ENCODE measurements at places on chromosomes 7 and 10.

DNA sequence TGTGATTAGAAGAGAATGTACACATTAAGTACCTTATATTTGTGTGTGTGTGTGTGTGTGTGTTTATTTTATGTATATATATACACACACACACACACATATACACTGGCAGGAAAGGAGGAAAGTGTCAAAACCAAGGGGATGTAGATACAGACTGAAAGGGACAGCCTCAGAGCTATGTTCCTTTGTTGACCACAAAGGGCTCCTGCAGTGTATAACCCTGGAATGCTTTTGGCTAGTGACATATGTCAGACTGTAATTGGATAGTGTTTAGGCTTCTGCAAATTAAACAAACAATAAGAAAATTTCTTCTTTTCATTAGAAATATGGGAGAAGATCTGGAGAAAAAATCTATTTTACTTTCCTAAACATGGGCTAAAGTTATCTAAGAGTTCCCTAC lies 15.9 kb downstream of the GBF1 start:
- no peak for DNase-seq

GRCh38 chr10:13139150-13139549 lies 22.2 kb upstream of the MCM10 start:
- DNase-seq: no peak

DNA sequence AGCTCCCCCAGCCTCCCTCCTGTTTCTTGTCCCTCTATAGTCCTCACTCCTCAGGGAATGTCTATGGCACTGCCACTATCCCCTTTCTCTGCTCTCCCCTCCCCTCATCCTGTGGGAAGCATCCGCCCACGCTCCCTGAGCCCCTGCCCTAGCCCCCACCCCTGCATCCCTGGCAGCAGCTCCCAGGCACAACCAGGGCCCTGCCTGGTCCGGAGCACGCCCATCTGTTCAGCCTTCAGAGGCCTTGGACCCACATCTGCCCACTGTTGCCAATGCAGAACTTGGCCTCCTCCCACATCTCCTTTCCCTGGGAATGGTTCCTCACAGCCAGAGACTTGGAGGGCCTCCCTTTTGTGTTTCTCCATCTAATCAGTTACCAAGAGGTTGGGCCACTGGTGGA lies 20.4 kb upstream of the TBRG4 start:
- no peak for DNase-seq

- DNase-seq: no peak
These were observed 36.6 kb upstream of the C7orf33 start for GRCh38 chr7:148553979-148554378.

- DNase-seq: no peak
These were observed 235.7 kb downstream of the AGMO start for GRCh38 chr7:15326044-15326644.

DNA sequence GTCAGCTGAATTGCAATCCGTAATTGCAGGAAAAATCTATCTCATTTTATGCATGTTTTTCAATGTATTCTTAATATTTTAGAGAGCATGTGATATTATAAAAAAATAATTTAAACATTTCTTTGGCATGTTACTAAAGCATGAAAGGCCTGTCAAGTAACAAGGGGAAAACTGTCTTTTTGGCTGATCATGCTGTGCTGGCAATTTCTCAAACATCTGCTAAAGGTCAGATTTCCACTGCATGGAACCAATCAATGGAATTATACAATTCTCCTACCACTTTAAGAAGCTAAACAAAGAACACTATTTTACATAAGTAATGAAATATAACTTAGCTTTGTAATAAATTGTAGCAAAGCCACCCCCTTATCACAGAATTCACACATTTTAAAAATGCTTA lies 49.4 kb downstream of the JMJD1C start:
- DNase-seq: no peak

GRCh38 chr7:52154382-52154781 lies 837.8 kb upstream of the COBL start:
- no peak for DNase-seq

DNA sequence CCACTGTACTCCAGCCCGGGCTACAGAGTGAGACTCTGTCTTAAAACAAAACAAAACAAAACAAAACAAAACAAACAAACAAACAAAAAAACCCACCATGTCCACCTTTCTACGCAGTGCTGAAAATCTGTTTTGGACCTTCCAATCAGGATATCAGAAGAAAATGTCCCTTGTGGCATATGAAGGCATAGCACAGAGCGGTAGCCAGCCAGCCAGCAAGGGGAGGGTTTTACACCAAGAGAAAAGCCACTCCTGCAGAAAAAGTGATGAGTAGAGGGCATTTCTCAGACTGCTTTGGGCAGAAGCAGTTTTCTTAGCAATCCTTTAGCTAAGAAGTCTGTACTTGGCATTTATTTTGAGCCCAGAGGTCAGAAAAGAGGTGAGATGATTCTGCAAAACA lies 612.2 kb downstream of the TYW1 start:
- no peak for DNase-seq

- DNase-seq: no peak
These were observed 8.0 kb downstream of the RRP12 start for GRCh38 chr10:97393034-97393573.

- DNase-seq: no peak
These were observed 153.7 kb downstream of the TNS3 start for GRCh38 chr7:47428052-47428767.

- DNase-seq: no peak
These were observed 346.4 kb downstream of the PCLO start for GRCh38 chr7:82816272-82816671.

Measured in thoracic aorta (tissue), 2 donors.